ENCODE measurements at places on chromosomes 12 and 14.

GRCh38 chr14:35878272-35879150 lies 52.4 kb downstream of the BRMS1L start:
- no peak for DNase-seq

- no peak for DNase-seq
These were observed 210.9 kb downstream of the LRFN5 start for GRCh38 chr14:41817626-41818025.

DNA sequence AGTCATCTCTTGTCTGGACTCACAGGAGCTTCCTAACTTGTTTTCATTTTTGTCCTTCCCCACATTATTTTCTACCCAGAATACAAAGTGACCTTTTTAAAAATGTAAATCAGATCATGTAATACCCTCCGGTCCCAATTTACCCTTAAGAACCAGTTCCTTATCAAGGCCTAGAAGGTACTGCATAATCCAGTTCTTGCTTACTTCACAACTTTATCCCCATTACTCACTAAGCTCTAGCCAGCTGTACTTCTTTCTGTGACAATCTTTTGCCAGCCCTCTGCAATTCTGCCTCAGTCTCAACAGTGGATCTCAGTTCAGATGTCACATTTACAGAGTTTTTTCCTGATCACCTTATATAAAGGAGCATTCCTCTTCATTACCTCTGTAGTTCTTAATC lies 11.6 kb downstream of the RAP1B start:
- DNase-seq: no peak

- no peak for DNase-seq
These were observed 704.2 kb upstream of the TMEM132C start for GRCh38 chr12:127562816-127563215.

DNA sequence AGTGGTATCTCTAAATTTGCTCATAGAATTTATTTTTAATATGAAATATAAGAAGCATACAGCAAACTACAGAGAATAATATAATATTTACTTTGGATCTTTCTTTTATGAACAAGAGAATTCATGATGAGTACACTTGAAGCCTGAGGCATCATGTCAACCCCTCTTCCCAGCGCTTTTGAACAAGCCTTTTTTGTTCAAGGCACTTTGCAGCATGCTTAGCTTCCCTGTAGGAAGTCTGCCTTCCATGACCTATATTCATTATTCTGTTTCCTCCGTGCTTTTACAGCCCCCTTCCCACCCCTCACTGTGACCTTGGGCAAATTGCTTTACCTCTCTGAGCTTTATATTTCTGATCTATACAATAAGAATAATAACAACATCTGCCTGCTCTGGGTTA lies 41.6 kb downstream of the SCN8A start:
- no peak for DNase-seq

DNA sequence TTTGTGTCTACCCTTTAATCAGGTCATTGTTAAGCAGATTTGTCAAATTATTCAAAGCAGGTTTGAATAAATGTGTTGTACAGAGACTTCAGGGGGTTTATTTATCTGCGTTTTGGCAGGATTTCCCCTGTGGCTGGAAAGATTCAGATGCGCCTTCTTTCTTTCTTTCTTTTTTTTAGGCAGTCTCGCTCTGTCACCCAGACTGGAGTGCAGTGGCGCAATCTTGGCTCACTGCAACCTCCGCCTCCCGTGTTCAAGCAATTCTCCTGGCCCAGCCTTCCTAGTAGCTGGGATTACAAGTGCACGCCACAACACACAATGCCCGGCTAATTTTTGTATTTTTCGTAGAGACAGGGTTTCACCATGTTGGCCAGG lies 6.3 kb upstream of the NANOGNB start:
- DNase-seq: no peak

- no peak for DNase-seq
These were observed 15.8 kb upstream of the STAB2 start for GRCh38 chr12:103571286-103571685.

DNA sequence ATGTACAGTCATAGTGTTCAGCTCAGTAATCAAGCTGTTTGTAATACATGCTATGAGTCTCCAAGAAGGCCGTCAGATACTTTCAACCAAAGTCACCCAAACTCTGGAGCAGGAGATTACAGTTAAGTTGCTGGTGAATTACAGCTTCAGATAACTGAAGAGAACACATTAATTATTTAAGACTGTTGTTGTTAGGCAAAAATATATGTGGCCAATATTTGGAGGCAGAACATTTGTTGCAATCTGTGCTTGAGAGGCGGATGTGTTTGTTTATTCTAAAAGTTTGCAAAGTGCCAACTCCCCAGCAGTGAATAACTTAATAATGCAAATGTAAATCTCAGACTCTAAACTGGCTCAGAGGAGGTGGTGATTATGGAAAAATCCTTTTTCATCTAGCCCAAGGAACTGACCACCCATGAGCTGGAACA lies 300.7 kb upstream of the TBX3 start:
- no peak for DNase-seq

- DNase-seq: no peak
These were observed 18.5 kb upstream of the KLRD1 start for GRCh38 chr12:10289005-10289754.

GRCh38 chr14:100031506-100032281 lies 33.5 kb upstream of the EVL start:
- DNase-seq: no peak

- DNase-seq: no peak
These were observed 86.8 kb downstream of the FGD4 start for GRCh38 chr12:32486158-32486557.

GRCh38 chr12:55849616-55850343 lies 7.0 kb upstream of the MMP19 start:
- DNase-seq: no peak

DNA sequence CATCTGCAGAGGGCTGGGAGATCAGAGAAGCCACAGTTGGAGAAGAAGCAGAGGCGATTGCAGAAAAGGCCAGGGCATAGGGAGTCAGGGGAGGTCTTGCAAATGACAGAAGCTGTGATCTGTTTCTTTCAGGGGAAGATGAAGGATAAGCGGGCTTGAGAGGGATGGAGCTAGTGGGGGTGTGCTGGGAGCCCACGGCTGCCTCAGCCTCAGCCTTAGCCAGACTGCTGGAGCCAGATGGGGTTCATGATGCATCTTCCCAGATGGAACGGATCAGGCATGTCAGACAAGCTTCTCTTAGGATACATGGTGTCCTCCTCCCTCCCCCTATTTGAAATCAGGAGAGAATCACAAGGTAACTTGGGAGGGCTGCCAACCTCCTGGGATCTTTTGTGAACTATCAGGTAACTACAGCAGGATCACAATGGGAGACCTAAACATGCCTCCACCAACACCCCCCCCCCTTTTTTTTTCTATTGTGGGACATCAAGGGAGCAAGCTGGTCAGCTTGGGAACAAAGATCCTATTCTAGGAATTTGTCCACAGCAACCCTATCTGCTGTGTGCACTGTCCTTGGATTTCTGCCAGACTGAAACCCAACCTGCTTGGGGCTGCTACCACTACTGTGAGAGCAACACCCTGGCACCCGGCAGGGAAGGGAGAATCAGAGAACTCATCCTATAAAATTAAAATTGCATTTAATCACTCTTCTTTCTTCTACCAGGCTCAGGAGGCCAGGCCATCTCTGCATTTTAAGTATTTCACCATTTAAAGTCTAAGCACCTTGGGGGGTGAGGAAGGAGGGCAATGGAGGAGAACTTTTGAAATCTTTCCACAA lies 10.7 kb upstream of the ATP2A2 start:
- no peak for DNase-seq

- DNase-seq: no peak
These were observed 40.9 kb downstream of the OSBPL8 start for GRCh38 chr12:76518699-76519098.

GRCh38 chr14:99579120-99579836 lies 24.7 kb downstream of the CCDC85C start:
- DNase-seq: no peak

GRCh38 chr12:99287136-99287535 lies 360.4 kb upstream of the GARIN6 start:
- DNase-seq: no peak

- DNase-seq: no peak
These were observed 556 bp downstream of the PHETA1 start for GRCh38 chr12:111368291-111368787.

DNA sequence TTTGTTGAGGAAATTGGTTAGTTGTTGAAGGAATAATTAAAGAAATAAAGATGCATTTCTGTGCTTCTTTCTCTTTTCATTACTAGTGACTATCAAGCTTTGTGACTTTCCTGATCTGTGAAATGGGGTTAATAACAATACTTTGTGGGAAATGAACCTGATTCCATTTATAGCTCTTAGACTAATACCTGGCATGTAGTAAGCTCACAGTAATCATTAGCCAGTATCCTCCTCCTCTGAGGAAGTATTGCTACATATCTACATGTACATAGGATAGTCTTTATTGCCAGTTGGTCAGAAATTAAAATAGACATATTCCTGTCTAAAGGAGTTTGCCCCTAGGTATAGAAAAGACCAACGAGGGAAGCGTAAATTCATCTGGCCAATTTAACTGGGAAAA lies 1.8 kb upstream of the CCDC198 start:
- DNase-seq: no peak

DNA sequence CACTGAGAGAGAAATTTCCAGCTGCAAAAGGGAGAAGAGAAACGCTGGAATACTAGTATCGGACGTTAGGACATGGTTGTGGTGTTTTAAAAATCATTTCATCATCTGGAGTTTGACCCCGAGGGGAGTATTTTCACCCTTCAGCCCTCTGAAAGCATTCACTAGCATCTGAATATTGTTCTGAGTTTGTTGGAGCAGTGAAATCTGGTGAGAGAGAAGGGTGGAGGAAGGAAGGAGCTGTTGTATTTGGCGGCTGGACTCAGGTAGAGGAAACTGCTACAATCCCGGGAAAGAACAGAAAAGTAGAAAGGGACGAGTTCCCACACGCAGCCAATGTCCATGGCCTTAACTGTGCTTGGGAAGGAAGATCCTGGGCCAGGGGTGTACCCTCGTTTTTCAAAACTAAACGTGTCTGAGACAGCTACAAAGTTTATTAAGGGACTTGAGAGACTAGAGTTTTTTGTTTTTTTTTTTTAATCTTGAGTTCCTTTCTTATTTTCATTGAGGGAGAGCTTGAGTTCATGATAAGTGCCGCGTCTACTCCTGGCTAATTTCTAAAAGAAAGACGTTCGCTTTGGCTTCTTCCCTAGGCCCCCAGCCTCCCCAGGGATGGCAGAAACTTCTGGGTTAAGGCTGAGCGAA lies 896 bp upstream of the CDKN1B start:
- no peak for DNase-seq

DNA sequence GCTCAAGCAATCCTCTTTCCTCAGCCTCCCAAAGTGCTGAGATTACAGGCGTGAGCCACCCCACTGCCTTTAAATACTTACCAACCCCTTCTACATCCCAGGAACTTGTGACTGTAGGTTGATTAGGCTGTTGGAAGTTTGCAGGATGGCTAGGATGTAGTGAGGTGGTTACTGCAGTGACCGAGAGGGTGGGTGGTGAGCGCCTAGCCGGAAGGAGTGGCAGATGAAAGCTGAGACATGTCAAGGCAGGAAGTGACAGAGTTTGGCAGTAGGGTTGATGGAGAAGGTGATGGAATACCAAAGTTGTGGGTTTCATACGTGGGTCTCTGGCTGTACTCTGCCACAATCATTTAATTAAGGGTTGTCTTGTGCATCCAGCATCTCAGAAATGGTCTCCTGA lies 13.5 kb downstream of the B4GALNT3 start:
- DNase-seq: no peak

DNA sequence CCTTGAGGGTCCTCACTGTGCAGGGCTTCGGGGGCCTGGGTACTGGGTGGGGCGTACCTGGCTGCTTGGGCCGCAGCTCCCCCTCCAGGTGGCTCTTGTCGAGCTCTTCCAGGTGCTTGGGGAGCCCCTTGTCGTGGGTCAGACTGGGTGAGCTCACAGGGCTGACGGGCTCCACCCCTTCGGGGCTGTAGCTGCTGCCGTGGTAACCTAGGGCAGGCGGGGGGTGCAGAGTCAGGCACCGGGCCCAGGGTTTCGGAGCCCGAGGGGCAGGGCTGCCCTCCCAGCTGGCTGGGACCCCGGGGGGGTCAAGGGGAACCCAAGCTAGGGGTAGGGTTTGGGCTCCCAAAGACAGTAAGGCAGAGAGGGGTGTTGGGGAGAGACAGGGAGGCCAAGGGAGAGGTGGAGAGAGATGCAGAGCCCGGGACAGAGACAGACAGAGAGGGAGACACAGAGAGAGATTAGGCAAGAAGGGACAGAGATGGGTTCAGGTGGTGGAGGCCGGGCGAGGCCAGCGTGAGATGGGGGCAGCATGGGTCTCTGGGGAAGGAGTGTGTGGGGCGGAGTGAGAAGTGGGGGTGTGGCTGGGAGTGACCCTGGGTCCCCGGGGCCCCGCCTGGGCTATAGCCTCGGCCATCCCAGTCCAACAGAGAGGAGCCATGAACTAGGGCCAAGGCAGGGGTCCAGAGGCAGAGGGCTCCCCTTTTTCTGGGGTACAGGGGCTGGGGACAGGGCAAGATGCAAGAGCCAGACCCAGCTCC lies 40.7 kb downstream of the RFLNA start:
- DNase-seq: no peak

GRCh38 chr12:106914796-106915634 lies 40.7 kb upstream of the TMEM263 start:
- DNase-seq: no peak

DNA sequence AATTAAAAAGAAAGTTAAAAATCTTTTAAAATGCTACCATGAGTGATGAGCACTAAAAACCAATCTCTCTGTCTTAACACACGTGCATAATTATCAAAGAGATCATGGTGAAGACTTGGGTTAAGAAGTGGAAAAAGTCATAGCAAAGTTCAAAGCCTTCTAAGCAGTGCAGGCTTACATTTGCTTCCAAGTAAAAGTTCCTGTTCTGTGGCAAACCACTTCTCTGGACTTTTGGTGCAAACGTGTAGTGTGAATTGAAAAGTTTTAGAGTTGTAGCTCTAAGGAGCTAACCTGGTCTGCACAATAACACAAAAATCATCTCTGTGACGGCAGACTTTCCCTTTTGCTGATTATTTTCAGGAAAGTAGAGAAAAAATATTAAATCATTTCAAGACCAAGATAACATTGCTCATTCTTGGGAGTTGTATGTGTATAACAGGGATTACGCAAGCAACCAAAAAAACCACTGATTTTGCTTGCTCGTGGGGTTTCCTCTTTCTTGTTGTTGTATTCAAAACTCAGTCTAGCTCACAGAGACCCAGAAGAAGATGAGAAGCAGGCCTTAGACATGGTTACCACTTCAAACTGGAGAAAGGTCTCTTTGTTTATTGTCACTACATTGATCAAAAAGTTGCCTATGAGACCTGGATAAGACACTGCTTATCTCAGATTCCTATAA lies 2.3 kb upstream of the GLIPR1 start:
- no peak for DNase-seq

DNA sequence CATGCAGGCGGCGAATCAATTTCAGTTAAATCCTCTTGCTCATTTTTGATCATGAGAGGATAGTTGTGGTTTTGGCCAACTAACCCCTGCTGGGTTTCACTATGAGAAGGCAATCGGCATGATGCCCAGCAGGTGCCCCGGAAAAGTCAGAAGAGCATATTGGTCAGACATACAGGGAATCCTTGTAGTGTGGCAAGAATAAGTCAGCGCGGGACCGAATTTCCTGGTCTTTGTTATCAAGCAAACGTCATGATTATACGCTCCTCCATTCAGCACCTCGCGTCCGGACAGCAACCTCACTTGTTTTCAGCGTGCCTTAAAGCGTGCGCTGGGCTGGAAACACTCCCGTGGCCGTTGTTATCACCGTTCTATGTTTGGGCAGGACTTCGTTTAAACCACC lies 1.8 kb downstream of the TBC1D30 start:
- DNase-seq: peak; percentile 20

GRCh38 chr12:26537126-26537525 lies 295.9 kb downstream of the ITPR2 start:
- no peak for DNase-seq
